ENCODE measurements at places on chromosomes 7 and 10.

GRCh38 chr7:82443547-82444219 lies at the start of gene CACNA2D1:
Gene CACNA2D1, minus strand, starts transcription at chr7:82443777.
- DNase-seq: peak; percentile 64

DNA sequence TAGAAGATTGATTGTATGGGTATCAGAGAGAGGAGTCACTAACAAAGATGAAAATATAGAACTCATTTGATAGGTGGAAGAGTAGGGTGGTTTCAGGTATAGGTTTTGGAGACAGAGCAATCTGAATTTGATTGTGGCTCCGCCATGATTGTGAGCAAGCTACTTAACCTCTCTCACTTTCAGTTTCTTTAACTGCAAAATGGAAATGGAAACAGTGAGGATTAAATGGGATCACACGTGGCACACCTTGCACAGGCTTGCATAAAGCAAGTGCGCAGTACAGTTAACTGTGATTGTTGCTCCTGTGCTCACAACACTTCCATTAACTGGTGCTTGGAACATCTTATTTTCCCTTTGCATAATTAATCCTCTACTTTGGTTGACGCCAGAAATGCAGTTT lies 54.9 kb downstream of the ATXN7L1 start:
- DNase-seq: no peak

- DNase-seq: no peak
Observed at GRCh38 chr7:46450425-46450824, 529.4 kb upstream of the IGFBP3 start.

GRCh38 chr7:142303650-142304049 lies 45.8 kb upstream of the PRSS58 start:
- no peak for DNase-seq

GRCh38 chr10:93376372-93377293 lies 105.5 kb downstream of the MYOF start:
- DNase-seq: peak; percentile 92

DNA sequence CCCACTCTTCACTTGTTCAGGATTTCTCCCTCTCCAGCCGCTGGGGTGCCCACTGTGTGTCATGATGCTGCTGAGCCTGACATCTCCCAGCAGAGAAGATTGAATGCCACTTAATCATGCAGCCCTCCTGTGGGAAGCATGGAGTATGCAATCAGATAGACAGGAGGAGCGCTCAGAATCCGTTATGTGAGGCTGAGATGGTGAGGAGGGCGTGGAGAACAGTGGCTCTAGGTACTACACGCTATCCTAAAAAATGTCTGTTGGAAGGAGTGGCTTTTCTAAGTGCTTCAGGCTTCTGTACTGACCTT lies 334.3 kb downstream of the LRMDA start:
- no peak for DNase-seq

DNA sequence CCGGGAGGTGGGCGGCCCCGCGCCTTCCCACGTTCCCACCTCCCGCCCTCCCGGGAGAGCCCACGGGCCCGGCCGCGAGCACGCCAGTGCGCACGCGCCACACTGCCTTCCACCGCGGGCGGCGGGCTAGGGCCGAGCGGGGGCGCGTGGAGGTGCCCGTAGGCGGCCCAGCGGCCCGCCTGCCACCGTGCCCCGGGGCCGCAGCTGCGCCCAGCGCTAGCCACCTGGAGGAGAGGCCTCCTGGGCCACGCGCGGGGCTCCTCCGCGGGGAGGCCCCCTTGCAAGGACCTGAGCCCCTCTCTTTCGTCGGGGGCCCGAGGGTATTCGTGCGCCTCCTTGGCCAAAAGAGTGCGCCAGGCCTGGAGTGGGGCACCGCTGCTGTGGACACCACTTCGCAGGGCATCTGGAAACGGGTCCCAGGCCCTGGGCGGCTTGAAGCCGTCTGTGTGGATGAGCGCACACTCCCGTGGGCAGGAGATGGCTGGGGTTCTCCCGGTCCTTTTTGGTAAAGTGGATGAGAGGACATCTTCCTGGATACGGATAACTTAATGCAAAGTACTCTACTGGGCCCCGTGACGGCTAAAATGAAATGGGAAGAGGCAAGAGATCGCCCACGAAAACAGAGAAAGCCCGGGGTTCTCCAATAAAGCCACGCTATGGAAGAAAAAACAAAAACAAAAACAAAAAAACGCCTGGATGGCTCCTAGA lies 9.0 kb upstream of the EBF3 start:
- peak; percentile 24 for DNase-seq

DNA sequence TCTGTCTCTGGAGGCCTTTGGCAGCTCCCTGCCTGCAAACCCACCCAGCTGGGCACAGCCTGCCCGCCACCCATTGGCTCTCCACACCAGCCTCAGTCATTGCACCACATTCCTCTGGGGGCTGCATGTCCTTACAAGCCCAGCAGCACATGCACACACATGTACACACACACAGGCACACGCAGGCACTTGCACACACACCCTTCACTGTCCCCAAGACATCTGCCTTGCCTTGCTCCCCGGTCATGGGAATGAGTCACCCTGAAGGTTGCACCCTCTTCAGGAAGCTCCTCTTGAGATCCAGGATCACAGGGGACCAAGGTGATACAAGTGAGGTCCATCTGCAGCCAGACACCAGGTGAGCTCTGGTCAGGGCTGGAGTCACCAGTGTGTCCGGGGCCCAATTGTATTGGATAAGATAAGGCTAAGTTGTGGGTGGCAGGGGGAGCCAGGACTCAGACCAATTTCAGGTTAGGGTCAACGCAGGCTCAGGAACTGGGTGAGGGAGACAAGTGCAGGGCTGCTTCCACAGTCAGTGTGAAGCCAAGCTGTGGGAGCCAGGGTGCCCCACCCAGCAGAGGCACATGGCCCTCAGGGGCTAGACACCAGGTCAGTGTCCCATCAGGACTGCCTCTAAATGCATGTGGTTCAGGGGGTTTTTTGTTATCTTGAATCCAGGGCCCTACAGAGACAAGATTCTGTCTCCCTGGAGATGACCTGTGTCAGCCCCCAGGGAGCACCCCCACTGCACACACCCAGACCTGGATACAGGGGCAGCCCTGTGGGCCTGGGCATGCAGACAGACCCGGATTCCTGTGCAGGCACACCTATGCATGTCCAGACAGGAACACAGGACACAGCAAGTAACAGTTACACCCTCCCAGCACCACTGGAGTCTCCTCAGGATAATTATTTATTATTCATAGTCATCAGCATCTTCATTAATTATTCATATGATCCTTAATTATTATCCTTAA lies 33.8 kb downstream of the KCNH2 start:
- no peak for DNase-seq

- peak; percentile 15 for DNase-seq
Observed at GRCh38 chr10:130739757-130740145, 571.8 kb downstream of the TCERG1L start.

DNA sequence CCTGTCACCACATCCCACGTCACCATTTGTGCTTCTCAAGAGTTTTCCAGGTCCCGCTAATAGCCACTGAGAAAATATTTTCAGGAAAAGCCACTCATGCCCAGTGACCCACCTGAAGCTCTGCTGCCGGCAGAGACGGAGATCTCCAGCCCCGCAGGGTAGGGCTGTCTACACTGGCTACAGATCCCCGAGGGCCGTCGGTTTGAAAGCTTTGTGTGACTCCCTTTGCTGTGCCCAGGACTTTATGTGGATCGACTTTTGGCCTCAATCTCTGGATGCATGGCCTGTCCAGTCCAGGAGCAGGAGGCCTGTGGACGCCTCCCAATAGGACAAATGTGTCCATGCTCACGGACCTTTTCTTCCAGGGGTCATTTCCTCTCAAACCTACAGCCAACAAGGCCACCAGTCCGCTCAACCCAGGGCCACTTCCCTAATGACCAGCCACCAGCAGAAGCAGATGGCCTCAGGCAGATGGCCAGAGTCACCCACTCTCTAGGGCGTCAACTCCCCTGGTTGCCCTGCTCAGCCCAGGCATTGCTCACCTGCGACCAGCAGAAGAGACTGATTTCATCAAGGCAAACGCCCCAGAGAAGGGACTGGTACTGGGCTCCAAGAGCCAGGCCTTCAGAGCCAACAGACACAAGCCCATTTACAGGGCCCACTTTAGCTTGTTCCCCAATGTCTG lies 76.4 kb downstream of the OAT start:
- DNase-seq: no peak

GRCh38 chr10:79588800-79589199 lies 21.9 kb upstream of the SFTPA1 start:
- DNase-seq: no peak

DNA sequence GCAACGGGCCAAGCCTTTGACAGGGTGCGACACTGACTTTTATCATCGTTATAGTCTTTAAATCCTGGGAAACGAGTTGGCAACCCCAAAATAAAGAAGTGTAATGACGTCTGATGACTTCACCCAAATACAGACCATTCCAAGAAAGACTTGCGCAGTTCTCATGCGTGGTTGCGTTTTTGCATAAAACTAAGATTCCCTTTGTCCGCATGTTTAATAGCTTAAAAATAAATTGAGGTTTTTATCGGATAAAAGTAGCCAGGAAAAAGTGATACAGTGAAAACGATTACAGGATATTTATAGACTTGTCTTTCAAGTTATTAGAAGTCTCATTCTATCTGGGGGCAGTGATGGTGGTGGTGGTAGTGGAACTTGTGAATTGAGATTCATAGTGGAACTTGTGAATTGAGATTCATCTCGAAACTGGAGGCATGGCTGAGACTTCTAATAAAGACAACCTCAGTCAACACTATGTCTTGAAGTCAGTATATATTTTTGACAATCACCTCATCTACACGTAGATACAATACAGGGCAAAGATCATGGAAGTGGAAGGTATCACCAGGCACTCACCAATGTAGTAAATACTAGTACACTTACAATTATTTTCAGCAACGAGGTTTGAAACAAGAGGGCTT lies 1.2 kb upstream of the NAMPT start:
- no peak for DNase-seq

- no peak for DNase-seq
Observed at GRCh38 chr7:140364819-140365218, 33.5 kb downstream of the SLC37A3 start.

DNA sequence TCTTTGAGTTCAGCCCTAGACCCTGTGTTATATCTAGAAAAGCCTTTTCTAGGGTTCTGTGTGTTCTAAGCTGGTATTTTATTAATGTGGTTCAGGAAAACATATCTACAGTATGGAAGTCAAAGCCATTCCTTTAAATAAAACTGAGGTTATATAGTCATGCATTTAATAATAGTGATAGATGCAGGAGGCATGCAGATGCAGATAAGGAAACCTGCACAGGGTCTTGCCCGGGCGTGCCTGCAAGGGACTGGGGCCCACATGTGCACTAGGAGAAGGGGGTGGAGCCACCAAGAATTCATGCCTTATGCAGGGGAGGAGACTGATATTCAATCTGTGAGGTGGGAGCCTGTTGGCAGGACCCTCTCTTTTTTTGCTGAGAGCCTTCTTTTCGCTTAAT lies 171.5 kb downstream of the PRPF18 start:
- DNase-seq: no peak

DNA sequence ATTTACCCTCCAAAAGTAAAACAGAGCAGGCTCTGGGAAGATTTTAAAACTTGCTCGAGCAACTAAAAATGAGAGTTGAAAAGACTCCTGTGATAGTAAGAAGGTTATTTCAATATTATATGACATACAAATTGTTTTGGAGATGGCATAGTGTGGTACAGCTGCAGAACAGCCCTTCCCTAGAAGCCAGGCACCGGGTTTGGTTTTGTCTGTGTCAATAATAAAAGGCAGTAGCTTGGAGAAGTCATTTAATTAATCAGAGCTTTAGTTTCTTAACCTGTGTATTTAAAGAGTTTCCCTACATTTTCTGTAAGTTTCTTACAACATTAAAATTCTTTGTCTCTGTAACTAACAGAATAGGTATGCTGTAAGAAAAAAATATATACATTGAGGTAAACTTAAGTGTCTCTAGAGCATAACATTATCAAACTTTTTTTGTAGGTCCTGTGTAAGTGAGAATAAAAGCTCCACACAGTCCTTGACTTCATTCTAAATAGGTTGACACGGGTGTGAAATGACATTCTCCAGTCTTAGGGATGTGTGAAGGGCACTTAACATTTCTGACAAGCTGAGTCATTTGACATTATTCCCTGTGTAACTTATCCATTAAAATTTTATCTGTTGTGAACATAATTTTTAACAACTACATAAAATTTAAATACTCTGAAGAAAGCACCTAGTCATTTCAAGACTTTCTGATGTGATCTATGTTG lies 425.0 kb upstream of the ETV1 start:
- DNase-seq: no peak

DNA sequence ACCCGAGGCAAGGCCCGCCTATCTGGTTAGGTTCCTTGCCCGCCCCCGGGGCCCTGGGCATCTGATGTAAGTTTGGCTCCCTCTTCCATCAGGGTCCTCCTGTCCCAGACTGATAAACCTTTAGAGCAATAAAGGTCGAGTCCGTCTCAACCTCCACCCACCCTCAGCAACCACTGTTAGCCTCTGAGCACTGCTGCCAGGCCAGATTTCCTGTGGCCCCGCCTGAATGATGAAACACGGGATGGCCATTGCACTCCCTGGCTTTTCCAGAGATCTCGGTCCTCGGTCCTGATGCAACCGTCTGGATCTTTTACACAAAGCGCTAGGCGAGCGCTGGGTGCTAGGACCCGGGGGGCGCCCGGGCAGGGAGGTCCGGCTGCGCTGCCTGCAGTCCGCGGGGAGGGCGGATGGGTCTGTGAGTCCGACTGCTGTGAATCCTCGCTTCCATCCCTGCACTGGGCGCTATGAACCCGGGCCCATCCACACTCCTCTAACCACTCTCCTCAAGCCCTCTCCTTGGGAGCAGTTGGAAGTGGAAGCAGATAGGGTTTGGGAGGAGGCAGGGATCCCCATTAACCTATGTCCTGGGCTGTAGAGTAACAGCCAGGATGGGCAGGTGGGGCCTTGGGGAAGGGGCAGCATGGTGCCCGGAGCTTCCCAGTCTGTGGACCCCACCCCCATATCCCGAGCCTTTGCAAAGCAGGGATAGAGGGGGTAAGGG lies 875 bp upstream of the DDIT4 start:
- peak; percentile 96 for DNase-seq

DNA sequence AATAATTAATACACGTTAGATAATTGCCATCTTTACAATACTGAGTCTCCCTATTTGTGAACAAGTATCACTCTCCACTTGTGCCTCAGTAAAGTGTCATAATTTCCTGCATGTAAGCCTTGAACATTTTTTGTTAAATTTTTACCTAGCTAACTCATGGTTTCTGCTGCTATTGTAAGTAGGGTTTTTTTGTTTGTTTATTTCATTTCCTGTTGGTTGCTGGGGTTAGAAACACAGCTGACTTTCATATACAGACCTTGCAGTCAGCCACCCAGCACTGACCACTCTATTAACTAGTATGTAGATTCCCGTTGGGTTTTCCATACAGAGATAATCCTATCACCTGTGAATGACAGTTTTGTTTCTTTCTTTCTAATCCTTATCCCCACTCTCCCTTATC lies 133.3 kb downstream of the MPP7 start:
- DNase-seq: no peak

GRCh38 chr10:74335501-74335900 lies 184.5 kb downstream of the ADK start:
- no peak for DNase-seq
